ENCODE measurements at places on chromosomes 1 and 21.
A peak's percentile ranks its signal among the peaks of the same experiment; 100 is the strongest.

- no peak for DNase-seq
Measured at GRCh38 chr1:183520379-183520778, 48.1 kb downstream of the SMG7 start.

DNA sequence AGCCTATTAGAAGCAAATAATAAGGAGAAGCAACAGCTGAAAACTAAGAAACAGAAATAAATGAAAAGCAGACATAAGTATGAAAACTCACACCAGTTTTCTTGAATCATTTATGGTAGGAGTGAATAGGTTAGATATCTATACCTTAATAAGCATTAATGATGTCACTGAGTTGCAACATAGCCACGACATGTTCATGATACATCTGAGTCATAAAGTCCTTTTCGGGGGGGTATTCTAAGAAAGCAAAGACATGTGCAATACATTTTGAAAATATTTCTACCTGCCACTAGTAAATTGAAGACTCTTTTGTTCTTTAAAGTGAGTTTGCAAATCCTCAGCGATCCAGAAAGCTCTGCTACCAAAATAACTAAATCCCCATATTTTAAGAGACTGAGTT, 7.2 kb downstream of the CD34 start:
- DNase-seq: no peak

DNA sequence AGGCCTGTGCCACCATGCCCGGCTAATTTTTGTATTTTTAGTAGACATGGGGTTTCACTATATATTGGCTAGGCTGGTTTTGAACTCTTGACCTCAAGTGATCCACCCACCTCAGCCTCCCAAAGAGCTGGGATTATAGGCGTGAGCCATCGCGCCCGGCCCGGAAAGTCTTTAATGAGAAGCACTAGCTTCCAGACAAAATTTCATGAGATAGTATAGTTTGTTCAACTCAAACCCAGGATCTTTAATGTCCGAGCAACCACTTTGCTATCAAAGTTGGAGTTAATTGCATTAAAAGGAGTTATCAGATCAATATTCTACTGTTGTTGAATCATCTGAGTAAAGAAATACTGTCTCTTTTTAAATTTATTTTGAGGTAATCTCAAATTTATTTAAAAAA, 4.8 kb downstream of the TSNAX start:
- no peak for DNase-seq

GRCh38 chr1:18965206-18966173, 9.0 kb upstream of the IFFO2 start:
- no peak for DNase-seq

GRCh38 chr1:228884615-228885566, 149.6 kb downstream of the RHOU start:
- DNase-seq: no peak

- DNase-seq: peak; percentile 29
Measured at GRCh38 chr1:13700521-13701270, 708 bp downstream of the PRDM2 start.

DNA sequence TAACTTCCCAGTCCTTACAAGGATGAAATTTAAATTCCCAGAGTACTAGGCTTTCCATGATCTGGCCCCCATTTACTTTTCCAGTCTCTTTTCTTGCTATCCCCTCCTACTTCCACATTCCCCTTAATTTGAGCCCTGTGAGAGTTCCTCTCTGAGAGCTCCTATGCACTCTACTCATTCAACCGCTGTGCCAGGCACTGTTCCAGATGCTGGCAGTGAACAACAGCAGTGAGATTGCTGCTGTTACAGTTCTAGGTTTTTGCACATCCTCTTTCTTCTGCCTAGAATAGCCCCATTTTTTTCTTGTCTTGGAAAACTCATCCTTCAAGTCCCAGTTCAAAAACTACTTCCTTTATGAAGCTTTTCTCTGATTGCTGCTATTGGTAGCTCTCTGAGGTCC, 18.8 kb downstream of the ATF6 start:
- DNase-seq: no peak

- DNase-seq: no peak
Measured at GRCh38 chr1:207003210-207003609, 29.3 kb downstream of the C1orf116 start.

DNA sequence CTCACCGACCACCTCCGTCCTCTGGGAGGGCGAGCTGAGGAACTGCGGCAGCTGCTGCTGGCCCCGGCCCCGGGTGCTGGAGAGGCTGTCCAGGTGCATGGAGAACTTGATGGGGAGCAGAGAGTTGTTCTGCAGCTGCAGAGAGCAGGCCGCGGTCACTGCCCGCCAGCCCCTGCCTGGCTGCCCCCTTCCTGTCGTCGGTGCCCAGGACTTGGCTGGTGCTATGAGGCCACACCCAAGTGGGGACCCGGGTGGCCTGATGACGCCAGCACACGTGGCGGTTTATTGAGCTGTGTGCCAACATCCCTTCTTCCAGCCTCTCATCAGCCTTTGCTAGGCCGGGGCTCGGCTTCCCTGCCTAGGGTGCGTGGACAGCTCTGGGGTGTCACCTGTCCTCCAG, 5.3 kb upstream of the TMEM52 start:
- no peak for DNase-seq

DNA sequence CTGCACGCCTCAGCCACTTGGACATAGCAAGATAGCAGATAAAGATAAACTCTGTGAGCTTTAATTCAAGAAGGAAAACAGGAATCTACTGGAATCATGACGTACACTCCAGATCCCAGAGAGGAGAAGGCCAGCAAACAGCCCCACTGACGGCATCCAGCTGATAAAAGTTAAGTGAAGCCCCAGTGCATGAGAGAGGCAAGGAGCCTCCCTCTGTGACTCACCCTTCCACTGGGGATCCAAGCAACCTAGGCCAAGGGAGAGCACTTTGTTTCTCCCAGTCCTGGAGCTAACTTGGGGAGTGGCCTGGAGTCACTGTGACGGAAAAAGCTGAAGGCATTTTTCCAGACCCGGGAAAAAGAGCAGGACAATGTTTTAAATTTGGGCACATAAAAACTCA, 270.0 kb downstream of the AKT3 start:
- DNase-seq: no peak

Data from activated CD4-positive, alpha-beta T cell treated with anti-CD3 and anti-CD28 coated beads, Interleukin-2, amount 50 U/mL, for 24 hours (primary cell).